ENCODE measurements at places on chromosomes 7 and 10. TPM values are rescaled to one million over a fixed set of nuclear protein-coding genes. Genes with fewer than 3 reads are reported as not detected.

Gene ZNF804B
- not detected for total RNA-seq

Gene ASAH2
- not detected for total RNA-seq

Gene TAS2R5
- total RNA-seq: 0.47 TPM

Gene SHH
- not detected for total RNA-seq

Gene PRPS1L1
- total RNA-seq: not detected

Gene TMEM273
- 29.0 TPM for total RNA-seq

Gene HGF
- total RNA-seq: 2.3 TPM

Gene UTF1
- total RNA-seq: not detected

Gene ALOX5
- 3.2 TPM for total RNA-seq

Gene SPDYE9
- not detected for total RNA-seq

Gene LBX1
- not detected for total RNA-seq

Gene VWA2
- total RNA-seq: not detected

Gene SPDYE2B
- total RNA-seq: not detected

Gene VPS50
- 19.5 TPM for total RNA-seq

Gene ZNF277
- total RNA-seq: 14.6 TPM

Gene PWWP2B
- 17.2 TPM for total RNA-seq

Gene TMEM270
- total RNA-seq: not detected

Gene ATG9B
- total RNA-seq: not detected

Gene THNSL1
- total RNA-seq: 5.3 TPM

Gene LRRC17
- 2.3 TPM for total RNA-seq

Gene GNGT1
- not detected for total RNA-seq

Gene TMEM139
- 8.8 TPM for total RNA-seq

Gene OPN1SW
- total RNA-seq: not detected

Gene TMEM26
- total RNA-seq: 0.30 TPM

Gene CFAP46
- 0.99 TPM for total RNA-seq

Gene COX19
- 8.5 TPM for total RNA-seq

Gene ENKUR
- total RNA-seq: not detected

Gene STEAP1
- 1.2 TPM for total RNA-seq

Gene TET1
- 2.2 TPM for total RNA-seq

Gene CPEB3
- 13.6 TPM for total RNA-seq

Gene CHST15
- 4.5 TPM for total RNA-seq

Gene TIMM23
- 83.5 TPM for total RNA-seq

Gene C10orf53
- total RNA-seq: not detected

Gene DOCK1
- 16.8 TPM for total RNA-seq

Gene HOXA3
- total RNA-seq: not detected

Gene EGR2
- 0.52 TPM for total RNA-seq

Gene AGAP6
- total RNA-seq: 4.7 TPM

Gene CPVL
- total RNA-seq: 86.3 TPM

Data from left ventricle myocardium inferior (tissue), 1 donor.